ENCODE measurements at places on chromosomes 5 and 9. TPM values are rescaled to one million over a fixed set of nuclear protein-coding genes. Genes with fewer than 3 reads are reported as not detected.

- DNase-seq = no peak
These were observed 49.5 kb downstream of the GALNT12 start for GRCh38 chr9:98856982-98857381.

The SURF6 gene
- total RNA-seq = 24.9 TPM

The KIAA0825 gene
- total RNA-seq = 2.5 TPM

The CCNO gene
- not detected for total RNA-seq

The SLC6A7 gene
- not detected for total RNA-seq

GRCh38 chr5:24376210-24376609 is 268.6 kb downstream of the CDH10 start:
- no peak for DNase-seq

The OR1L4 gene
- not detected for total RNA-seq

GRCh38 chr5:77568082-77568481 is 70.4 kb downstream of the OTP start:
- no peak for DNase-seq

- no peak for DNase-seq
These were observed 4.1 kb downstream of the NR6A1 start for GRCh38 chr9:124766815-124767554.

DNA sequence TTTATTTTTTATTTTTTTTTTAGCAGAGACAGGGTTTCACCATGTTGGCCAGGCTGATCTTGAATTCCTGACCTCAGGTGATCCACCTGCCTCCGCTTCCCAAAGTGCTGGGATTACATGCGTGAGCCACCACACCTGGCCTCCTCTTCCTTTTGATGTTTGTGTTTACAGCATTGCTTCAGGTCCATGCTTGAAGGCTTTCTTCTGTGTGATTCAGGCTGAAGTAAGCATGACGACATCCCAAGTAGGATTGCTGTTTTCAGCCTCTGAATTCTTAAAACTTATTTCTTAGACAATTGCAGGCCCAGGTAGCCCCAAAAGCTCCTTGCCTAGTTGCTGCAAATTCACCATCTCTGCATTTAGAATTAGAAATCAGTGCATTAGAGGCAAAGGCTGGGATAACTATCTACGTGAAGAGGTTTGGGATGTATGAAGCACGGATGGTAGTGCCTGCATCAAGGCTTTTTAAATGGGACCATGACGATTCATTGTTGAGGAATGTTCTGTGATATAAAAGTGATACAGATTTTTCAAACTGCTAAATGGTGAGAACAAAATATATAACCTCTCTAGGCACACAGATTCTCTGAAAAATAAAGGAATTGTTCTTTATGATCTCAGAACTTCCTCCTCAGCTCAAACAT is 3.0 kb upstream of the ETF1 start:
- no peak for DNase-seq

The PHAX gene
- 40.7 TPM for total RNA-seq

The CAMK2A gene
- total RNA-seq = 32.0 TPM

The GFI1B gene
- not detected for total RNA-seq

GRCh38 chr5:164301708-164302107 is 796.3 kb downstream of the MAT2B start:
- no peak for DNase-seq

Measured in gastrocnemius medialis (tissue), 4 donors.